AG20443 (cell line): ENCODE measurements at places on chromosomes 6 and 20.

- DNase-seq, result no peak
Measured at GRCh38 chr6:86016077-86016476, 373.4 kb upstream of the SYNCRIP start.

GRCh38 chr20:38445381-38445796 is 10.3 kb upstream of the SNHG17 start:
- no peak for DNase-seq

- DNase-seq, result no peak
Measured at GRCh38 chr6:14379568-14379967, 262.0 kb downstream of the CD83 start.

DNA sequence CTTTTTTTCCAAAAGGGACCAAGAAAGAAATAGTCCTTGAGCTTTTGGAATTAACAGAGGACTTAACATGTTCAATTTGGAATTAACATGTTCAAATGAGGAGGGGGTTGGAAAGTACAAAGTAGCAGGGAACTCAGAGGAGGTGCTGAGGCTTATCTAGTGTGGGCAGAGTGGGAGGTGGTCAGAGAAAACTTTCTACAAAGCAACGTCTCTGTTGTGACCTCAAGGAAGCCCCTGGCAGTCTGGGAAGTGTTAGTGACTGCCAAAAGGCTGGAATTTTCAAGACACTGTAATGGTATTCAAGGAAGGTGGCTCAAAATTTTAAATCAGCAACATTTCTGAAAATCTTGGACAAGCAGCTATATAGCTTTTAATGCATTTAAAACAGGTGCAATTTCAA is 7.3 kb downstream of the ECI2 start:
- no peak for DNase-seq

- DNase-seq, result no peak
Measured at GRCh38 chr20:50728981-50729874, 2.2 kb upstream of the PARD6B start.

GRCh38 chr6:168883410-168884049 is 370.1 kb downstream of the THBS2 start:
- DNase-seq, result no peak

DNA sequence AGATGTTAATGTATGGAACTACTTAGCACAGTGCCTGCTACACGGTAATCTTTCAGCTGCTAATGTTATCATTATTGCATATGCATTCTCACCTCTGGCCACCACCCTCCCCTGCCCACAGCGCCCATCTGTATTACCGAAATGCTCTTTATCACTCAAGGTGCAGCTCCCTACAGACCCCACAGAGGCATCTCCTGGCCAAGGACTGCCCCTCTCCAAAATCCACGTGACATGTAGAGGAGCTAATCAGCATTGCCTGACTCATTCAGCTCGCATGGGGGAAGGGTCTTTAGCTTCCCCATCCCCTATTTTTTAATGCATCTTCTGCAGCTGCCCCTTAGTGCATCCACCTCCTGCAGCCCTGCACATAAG is 41.8 kb downstream of the SLC22A23 start:
- DNase-seq, result no peak

- peak; percentile 70 for DNase-seq
Measured at GRCh38 chr20:5448449-5449118, 131.8 kb upstream of the PROKR2 start.

GRCh38 chr6:125198398-125198937 is 44.9 kb downstream of the TPD52L1 start:
- DNase-seq, result no peak

DNA sequence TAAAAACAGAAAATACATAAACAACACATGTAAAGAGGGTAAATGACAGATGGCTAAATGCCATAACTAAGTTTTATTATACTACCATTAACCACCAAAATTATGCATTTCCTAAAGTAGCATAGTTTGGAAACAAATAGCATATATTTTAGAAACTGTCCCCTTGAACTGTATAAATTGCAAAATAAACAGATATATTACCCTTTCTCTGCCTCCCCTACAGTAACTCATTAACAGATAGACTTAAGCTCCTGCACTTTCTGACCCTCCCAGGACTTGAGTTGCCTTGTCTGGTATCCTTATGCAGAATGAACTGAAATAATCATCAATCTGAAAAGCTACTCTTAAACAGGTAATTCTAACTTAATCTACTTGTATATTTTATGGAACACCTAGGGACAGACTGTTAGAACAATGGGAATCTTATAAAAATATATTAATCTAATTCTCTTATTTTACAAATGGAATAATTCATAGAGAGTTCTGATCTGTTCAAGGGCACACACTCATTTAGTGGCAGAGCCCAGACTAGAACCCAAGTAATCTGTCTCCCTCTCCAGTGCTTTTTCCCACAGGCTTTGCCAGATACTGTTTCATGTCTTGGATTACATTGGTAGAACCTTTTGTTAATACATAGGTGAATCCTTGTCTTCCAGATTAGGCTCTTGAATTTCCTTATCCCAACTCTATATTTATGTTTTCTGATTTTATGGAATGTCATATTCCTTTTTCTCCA is 50.6 kb upstream of the LOC128125822 start:
- DNase-seq, result no peak

DNA sequence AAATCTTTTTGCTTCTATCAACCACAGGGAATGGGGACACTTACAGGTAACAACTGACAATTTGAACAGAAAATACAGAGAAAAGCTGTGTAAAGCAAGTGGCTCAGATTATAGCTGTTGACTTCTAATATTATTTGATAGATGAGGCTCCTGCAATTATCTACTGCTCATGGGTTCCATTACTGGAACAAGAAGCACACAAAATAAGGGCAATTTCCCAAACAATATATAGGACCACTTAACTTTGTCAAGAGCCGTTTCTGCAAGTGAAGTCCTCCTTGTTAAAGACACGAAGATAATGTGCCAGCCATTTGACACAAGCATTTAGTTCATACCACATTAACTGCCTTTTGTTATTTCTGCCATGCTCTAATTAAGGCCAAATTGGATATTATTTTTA is 315.5 kb upstream of the ARID1B start:
- DNase-seq, result no peak

GRCh38 chr6:138862456-138862855 is 66.6 kb downstream of the ECT2L start:
- DNase-seq, result no peak

DNA sequence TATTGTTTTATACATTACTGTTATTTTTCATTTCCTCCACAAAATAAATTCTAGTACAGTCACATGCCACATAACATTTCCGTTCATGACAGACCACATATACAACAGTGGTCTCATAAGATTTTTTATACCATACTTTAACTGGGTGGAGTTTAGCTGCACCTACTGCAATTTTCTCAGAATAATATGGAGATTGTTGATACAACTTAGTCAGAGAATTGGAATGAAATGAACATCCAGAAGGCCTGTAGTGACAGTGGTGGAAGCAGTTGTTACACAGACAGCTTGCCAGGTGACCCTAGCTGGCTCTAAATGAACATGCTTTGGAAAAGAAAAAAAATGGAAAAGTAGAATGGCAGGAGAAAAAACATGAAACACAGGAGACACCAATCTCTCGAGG is 183.2 kb upstream of the TCF21 start:
- no peak for DNase-seq

DNA sequence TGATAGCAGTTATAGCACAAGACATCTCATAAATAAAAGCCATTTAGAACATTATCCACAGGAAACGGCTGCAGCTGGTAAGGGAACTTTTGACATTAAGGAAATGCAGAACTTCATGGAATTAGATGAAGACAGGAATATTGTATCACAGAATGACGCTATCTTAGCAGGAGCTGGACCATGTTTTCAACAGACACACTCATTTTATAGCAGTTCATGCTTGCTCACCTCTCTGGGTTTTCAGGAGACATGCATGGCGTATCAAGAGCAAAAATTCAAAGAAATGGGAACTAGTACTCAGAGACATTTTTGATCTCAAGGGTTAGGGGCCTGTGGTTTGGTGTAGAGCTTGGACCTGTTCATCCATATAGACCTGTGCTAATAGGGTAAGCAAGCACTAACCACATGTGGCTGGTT is 125.0 kb downstream of the FYN start:
- no peak for DNase-seq

GRCh38 chr6:104413767-104414166 is 446.0 kb downstream of the HACE1 start:
- DNase-seq, result no peak

GRCh38 chr6:16576451-16577368 is 184.6 kb downstream of the ATXN1 start:
- no peak for DNase-seq

- DNase-seq, result no peak
Measured at GRCh38 chr6:108760126-108761050, 87.8 kb upstream of the ARMC2 start.

GRCh38 chr6:40923326-40923725 is 115.7 kb downstream of the UNC5CL start:
- DNase-seq, result no peak

DNA sequence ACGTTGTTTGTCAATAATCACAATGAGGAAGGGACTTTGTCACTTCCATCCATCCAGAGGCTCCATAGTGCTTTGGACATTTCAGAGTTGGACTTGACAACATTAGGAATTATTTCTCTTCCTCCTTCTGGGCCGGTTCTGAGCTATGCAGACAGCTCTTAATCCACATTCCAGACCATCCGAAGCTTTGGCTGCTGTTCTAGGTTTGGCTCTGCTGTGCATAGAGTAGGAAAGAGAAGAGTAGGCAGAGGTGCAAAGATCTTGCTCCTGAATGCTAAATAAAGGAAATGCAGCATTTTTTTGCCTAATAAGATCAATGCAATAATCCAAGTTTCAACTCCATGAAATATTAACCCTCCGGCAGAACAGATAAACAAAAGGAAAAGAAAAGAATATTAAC is 251.8 kb upstream of the PRND start:
- DNase-seq, result peak; percentile 39

DNA sequence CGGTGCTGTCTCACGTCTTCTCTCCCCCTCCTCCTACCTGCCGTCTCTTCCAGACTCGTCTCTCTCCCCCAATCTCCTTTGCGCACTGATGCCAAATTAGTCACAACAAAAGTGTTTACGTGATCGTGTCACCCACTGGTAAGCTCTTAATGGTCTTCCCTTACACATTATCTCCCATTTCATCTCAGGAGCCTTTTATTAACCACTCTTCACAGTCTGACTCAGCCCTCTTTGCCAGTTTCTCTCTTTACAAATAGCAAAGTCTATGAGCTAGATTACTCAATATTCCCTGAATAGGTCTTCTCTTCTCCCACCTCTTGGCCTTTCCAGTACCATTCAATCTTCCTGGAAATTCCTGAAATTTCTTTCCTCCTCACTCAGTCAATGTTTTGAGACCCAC is 247.0 kb downstream of the ESR1 start:
- DNase-seq, result no peak

- DNase-seq, result no peak
Measured at GRCh38 chr20:32387252-32387651, 29.1 kb downstream of the ASXL1 start.

DNA sequence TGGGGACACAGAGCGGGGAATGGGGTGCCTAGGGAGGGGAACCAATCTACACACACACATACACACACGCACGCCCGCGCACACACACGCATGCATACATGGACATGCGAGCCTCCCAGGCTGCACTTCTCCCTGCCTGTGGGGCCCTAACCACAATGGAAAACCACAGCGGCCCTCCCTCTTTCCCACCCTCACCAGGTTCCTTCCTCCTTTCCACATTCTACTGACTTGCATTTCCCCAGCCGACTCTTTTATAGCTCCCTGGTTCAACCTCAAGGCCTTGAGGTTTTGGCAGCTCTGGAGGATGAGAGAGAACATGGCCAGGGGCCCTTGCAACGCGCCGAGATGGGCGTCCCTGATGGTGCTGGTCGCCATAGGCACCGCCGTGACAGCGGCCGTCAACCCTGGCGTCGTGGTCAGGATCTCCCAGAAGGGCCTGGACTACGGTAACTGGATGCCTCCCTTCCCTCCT is at the start of gene BPI:
BPI (plus strand) TSS at position 249 of the 472 bp plus-strand sequence; CDS start at position 317, 68 bp downstream.
- DNase-seq, result no peak

- no peak for DNase-seq
Measured at GRCh38 chr20:54079652-54080051, 9.3 kb upstream of the BCAS1 start.

- DNase-seq, result no peak
Measured at GRCh38 chr20:38212806-38213606, 47.5 kb downstream of the KIAA1755 start.

DNA sequence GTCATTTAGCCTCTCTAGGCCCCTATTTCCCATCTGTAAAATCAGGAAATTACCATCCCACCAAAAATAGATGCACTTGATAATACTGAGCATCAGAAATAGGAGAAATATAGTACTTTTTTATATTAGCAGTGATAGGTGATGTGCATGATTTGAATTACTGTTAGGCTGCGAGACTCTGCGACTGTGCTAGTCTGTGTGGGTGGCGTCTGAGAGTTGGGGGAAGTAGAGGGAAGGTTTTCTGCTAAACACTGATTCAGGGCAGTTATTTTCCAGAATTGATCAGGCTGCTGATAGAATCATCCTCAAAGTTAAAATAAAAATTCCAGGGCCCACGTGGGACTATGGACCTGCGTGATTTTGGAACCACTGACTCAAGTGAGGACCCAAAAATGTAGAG is 60.4 kb upstream of the ARMH2 start:
- DNase-seq, result no peak

DNA sequence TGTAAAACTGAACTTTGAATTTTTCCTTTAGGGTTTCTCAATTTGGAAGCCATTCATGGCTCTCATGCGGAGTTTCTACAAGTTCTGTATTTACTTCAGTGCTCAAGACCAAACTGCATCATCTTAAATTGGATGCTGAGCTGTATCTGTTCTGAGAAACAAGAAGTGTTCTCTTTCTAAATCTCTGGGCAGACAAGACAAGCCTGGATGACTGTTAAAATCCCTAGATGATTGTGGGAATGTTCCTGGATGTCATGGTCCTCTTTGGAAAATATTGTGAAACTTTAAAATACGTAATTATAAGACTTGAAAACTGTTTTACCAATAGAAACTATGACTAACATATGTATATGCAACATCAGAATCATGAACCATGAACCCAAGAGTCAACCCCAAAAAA is 6.2 kb upstream of the GCM1 start:
- peak; percentile 19 for DNase-seq

DNA sequence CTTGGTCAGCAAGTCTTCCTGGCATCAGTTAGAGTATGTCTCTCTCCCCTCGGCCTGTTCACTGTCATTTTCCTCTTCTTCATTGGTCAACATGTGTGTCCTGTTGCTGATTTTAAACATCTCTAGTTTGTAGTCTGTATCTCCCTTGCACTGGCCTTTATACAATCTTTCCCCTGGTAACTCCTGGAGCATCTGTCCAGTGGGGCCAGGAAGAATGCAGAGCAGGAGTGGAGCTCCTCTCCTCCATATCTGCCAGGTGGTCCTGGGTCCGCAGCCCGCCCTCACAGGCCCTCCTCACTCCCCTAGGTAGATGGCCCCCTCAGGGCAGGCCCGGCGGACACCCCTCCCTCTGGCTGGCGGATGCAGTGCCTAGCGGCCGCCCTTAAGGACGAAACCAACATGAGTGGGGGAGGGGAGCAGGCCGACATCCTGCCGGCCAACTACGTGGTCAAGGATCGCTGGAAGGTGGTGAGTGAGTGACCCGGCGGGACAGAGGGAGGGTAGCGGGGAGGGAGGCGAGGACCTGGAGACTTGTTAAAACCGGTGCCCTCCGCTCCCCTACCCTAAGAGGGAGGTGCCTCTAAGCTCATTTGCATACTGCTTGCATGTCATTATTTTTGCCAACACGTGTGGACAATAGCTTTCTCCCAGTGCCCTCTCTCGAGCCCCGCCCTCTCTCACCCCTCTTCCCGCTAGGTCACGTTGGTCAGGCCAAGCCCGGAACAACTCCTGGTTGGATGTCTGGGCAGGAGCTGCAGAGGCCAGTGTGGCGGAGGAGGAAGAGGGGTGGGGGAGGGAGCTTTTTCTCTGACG is 3.2 kb downstream of the TTBK1 start:
- no peak for DNase-seq
